A172 (cell line): ENCODE measurements at places on chromosomes 16 and 17.

- peak; percentile 32 for DNase-seq
Measured at GRCh38 chr17:828761-829160, 46.6 kb downstream of the MRM3 start.

- peak; percentile 23 for DNase-seq
Measured at GRCh38 chr16:72829846-72830775, 217.8 kb downstream of the ZFHX3 start.

GRCh38 chr17:69607162-69607834 is 192.8 kb downstream of the MAP2K6 start:
- peak; percentile 53 for DNase-seq

- DNase-seq = no peak
Measured at GRCh38 chr17:78132084-78132676, 1.6 kb downstream of the TMC8 start.

DNA sequence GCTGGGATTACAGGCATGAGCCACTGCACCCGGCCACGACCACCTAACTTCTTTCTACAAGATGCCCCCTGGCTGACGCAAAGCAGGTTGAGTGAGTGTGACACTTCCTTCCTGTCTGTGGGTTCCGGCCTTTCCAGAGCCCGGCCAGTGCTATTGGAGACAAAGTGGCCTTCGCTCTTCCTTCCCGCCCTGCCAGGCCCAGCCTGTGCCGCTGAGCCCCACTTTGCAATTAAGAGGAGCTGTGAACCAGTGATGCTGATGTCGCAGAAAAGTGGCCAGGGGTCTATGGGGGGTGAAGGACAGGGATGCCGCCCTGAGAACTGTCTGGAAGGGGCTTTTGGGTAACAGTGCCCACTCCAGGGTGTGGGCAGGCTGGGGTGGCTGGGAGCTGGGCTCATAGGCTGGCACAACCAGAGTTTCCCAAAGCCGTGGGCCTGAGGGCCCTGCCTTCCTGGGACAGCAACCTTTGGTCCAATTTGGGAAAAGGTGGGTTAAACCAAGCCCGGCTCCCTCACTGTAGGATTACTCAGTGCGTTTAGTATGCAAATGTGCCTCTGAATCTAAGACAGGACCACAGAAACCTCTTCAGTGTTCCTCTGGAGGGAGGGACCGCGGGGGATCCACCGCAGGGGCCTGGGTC is 174.9 kb downstream of the SEC14L1 start:
- peak; percentile 64 for DNase-seq
